ENCODE measurements at places on chromosomes 7 and 10.

GRCh38 chr7:101650579-101651081, 21.5 kb upstream of the MYL10 start:
- DNase-seq, result no peak

DNA sequence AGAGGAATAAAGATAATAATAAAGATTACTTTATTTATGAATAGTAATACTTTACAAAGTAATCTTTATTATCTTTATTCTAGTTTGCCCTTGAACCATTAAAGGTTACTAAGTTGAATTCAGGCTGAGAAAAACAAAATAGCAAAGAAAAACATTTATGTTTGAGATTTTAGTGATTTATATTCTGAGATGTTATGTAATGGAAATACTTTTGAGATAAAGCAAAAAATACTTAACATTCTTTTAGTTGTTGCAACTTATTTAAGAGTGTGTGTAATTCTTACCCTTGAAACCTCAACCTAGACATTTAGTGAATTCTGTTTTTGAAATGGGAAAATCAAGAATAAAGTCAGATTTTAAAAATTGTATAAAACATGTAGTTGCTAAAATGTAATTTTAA, 40.0 kb downstream of the MINPP1 start:
- DNase-seq, result no peak

- DNase-seq, result no peak
Measured at GRCh38 chr7:107125475-107125874, 43.3 kb upstream of the HBP1 start.

GRCh38 chr7:22140578-22140977, 194.9 kb upstream of the CDCA7L start:
- no peak for DNase-seq

DNA sequence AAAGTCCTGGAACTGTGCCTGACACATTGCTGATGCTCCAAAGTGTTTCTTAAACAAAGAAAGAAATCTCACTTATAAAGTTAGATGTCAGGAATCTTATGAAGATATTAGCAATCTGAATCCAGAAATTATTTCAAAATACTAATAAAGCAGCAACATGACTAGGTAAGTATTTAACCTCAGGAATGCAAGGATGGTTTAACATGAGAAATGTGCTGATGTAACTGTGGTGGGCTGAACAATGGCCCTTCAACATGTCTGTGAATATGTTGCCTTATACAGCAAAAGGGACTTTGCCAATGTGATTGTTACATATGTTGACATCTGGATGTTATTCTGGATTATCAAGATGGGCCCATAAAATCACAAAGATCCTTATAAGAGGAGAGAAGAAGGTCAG, 87.1 kb downstream of the TEX36 start:
- DNase-seq, result no peak

GRCh38 chr7:98811299-98811698, 58.5 kb downstream of the TMEM130 start:
- DNase-seq, result no peak

DNA sequence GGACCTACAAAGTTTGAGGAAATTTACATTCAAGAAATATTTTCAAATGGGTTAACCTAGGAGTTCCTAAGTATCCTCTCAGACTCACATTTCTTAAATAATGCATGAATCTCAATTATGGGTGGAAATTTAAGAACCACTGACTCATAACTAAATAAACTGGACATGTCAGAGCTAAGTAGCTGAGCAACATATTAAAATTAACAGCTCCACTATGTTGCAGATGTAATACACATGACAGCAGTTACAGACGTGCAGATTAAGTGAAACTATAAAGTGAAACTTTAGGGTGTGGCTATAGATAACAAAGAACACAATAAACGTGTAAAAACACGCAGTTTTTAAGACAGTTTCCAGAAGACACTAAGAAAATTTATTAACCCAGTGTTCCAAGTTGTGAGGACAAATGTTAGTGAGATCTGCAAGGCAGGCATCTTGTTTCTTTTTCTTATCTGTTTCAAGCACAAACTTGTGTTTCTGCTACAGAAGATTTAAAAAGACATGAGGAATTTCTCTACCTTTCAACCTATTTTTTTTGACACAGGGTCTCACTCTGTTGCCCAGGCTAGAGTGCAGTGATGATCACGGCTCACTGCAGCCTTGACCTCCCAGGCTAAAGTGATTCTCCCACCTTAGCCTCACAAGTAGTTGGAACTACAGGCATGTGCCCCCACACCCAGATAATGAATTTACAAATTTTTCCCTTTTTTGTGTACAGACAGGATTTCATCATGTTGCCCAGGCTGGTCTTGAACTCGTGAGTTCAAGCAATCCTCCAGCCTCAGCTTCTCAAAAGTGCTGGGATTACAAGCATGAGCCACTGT, 25.3 kb downstream of the DNMBP start:
- DNase-seq, result no peak

GRCh38 chr10:132166216-132166950, 20.4 kb upstream of the DPYSL4 start:
- no peak for DNase-seq

Data from stimulated activated CD4-positive, alpha-beta T cell treated with anti-CD3 and anti-CD28 coated beads, Interleukin-4, amount 100 ng/mL, for 1 hour (primary cell).